ENCODE measurements at places on chromosomes 2 and 18.

DNA sequence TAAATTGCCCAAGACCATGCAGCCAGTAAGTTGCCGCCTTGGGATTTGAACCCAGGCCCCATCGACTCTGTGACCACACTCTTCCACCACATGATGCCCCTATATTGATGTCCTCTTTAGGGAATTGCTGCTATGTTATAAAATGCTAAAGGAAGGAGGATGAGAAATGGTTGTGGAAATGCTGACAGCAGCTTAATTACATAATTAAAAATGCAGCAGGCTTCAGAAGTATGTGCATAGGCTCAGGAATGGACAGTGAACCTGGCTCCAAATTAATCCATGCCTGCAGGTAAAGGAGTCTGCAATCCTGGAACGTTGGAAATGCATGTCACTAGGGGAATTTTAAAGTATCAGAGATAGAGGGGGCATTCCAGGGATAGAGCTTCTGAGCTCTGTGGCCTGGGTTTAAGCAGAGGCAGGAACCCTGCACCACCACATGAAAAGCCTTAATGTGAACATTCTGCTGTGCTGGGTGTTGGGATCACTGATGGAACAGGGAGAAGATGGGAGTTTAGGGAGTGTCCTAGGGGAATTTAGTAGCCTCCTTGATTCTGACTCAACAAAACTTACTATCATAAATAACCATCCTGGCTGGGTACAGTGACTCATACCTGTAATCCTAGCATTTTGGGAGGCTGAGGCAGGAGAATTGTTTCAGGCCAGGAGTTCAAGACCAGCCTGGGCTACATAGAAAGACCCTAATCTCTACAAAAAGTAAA, 76.1 kb upstream of the CCDC85A start:
- no peak for DNase-seq

DNA sequence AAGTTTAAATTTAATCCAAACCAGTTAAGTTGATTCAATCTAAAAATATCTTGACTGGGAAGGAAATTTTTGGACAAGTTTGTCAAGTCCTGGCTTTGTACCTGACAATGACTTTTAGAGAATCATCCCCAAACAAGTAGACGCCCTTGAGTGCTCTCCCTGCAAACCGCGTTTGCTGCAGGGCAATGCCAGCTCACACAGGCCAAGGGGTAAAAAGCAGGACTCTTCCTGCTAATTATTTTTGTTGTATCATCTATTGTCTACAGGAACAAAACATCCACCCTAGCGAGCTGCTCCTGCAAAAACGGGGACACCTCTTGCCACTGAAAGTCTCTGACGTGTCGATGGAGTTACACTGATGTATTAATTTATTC, 10.9 kb downstream of the ID2 start:
- no peak for DNase-seq

DNA sequence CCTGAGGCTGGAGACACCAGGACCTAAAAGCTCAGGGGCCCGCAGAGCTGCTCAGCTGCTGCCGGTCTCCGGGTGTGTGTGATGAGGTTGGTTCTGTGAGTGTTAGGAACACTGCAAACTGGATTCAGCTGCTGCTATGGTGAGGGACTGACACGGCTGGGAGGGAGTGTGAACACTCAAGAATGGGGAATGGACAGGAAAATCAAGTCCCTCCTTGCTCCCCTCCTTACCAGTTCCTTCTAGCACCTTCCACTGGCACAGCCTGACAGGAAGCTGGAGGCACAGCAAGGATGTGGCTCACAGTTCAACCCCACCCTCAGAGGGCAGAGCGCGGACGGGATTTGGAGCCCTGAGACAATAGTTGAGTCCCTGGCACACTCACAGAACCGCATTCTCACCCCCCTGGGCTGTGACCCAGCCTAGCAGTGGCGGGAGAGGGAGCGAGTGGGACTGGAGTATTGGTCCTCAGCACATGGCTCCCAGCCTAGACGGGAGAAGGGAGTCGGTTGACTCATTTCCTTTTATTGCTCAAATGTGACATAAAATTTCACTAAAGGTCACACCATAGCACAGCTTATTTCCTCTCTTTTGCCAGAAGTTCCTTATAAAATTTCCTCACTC, 42.5 kb downstream of the LRRC30 start:
- DNase-seq, result no peak

DNA sequence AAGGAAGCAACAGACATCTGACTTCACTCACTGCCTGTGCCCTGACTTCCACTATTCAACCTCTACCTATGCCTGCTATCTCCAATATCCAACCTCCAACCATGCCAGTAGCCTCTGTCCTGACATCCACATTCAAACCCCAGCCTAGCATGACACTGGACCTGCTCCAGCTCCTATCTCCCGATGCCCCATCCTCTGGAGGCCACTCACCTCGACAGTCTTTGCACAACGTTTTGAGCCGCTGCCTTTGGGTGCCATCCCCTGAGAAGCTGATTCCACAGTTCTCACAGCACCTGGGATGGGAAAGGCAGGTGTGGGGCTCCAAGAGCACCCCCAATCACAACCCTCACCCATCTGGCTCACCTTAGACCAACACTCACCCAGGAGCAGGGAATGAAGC, 4.9 kb downstream of the MBD1 start:
- DNase-seq, result no peak

GRCh38 chr2:220569112-220569897, 941.9 kb downstream of the SLC4A3 start:
- DNase-seq, result no peak

- no peak for DNase-seq
These were observed 34.1 kb downstream of the PIEZO2 start for GRCh38 chr18:11115276-11115675.

DNA sequence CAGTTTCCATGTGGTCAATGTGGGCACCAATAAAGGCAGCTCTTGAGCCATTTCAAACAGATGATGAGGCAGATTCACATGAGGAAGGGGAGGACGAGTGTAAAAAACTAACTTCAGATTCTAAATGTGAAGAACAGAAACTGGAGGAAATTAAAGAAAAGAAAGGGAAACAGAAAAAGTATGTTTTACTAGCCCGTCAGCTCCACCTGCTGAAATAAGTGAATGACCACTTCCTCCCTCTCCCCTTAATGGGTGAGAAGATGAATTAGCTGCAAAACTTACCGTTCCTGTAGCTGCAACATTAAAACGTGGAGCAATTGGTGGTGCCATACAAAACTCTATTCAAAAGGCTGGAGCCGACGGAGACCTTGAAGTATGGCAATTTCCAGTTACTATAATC, 203.5 kb downstream of the UXS1 start:
- DNase-seq, result no peak

DNA sequence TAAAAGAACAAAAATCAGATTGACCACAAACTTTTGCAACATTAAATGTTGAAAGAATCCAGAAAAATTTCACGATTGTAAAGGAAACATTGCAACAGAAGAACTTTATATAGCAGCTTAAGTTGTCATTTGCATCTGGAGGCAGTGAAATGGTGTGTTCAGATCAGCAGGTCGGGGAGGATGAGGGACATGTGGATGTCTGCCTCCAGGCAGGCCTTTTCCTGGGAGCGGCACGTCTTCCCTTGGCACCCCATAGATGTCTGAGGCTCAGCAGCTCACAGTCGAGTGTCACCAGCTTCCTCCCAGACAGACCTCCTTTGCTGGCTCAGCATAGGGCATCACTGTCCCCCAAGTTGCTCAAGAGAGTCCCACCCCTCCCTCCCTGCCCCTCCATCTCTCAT, 44.3 kb upstream of the ASB1 start:
- DNase-seq, result no peak

DNA sequence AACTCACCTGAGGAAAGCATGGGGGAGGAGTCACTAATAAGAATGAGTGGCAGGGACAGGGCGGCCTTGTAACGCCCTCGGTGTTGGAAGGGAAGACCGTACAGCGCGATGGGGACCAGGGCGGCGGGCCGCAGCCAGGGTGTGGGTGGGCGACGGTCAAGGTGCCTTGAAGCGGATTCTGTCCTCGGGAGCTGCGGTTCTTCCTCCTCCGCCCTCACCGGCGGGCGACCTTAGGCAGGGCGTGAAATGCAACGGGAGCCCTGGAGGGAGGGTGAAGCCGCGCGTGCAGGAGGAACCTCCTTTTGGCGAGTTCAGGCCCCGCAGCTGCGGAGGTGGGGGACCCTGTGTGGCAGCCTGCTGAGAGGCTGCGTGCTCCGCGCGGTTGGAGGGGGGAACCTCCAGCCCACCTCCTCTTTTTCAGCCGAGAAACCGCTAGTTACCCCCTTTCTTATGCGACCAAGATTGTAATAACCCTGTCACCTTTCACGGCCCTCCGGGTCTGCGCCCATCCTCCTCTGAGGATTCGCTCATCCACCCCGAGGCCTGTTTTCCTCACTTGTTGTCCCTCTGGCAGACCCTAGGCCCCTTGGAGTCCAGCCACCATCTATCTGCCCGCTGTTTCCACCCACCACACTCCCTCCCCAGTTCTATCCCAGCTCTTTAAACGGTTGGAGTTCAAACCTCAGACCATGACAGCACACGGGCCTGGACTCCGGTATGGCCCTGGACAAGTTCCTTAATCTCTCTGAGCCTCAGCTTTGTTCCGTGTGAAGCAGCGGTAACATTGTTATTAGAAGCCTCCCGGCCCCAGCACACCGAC, 823 bp upstream of the RNU2-63P start:
- no peak for DNase-seq

DNA sequence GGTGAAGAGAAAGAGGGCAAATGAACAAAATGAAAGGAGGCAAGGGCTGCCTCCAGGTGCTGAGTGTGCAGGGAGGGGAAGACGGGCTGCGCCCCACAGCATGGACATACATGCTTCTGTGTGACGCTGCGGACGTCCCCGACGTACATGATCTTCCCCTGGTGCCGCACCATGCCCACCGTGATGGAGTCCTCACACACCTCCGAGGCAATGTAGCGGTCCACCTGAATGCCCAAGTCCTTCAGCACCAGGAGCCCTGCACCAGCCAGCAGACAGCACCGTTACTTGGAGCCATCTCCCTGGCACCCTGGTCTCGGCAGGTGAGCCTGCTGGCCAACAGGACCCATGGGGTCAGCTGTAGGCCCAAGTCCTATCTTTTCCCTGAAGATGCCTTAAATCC, 73.1 kb upstream of the POMC start:
- DNase-seq, result no peak

- no peak for DNase-seq
These were observed 307.3 kb upstream of the FBXO11 start for GRCh38 chr2:48213646-48214045.

DNA sequence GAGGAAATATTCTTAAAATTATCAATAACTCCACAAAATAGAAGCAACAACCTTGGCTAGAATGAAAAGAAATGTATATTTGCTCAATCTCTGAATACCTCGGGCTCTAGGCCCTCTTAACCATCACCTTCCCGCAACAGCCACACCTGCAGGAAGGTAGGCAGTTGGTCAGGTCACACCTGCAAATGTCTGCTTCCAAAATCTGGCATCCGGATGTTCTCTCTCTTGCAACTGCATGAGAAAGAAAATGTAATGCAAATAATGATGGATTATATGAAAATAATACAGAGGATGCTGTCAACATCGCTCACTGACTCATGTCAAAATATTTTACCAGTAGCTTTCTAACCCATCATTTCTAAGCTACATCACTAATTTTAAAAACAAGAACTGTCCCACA, 148.3 kb downstream of the SATB2 start:
- no peak for DNase-seq

GRCh38 chr2:217513258-217513657, 489.5 kb downstream of the TNS1 start:
- no peak for DNase-seq

DNA sequence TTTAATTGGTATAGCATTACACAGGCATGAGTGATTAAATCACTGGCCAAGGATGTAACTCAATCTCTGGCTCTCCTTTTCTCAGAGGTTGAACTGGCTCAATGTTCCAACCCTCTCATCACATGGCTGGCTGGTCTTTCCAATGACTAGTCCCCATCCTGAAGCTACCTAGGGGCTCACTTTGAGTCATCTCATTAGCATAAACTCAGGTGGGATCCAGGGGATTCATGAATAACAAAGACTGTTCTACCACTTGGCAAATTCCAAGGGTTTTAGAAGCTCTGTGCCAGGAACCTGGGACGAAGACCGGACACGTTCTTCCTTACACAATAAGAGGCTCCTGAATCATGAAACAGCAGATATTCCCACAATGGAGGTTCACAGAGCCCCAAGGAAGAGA, 145.0 kb upstream of the SPATS2L start:
- DNase-seq, result no peak

DNA sequence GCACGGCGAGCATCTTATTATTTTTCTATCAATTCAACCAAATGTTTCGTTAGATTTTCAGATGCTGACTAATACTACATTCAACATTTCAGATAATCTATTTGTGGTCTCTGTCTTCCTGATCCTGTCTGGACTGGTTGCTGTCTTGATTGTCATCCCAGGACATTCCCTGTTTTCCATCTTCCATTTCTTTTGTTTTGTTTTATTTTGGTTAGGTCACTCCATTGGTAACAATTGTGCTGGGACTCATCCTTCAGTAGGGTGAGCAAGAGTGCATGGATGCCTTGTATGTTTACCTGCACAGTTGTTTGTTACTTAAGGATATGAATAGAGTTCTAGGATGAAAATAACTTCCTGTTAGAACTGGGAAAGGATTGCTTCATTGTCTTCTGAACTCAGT, 55.9 kb upstream of the ACYP2 start:
- DNase-seq, result no peak

- no peak for DNase-seq
These were observed 11.5 kb upstream of the KYNU start for GRCh38 chr2:142865924-142866323.

DNA sequence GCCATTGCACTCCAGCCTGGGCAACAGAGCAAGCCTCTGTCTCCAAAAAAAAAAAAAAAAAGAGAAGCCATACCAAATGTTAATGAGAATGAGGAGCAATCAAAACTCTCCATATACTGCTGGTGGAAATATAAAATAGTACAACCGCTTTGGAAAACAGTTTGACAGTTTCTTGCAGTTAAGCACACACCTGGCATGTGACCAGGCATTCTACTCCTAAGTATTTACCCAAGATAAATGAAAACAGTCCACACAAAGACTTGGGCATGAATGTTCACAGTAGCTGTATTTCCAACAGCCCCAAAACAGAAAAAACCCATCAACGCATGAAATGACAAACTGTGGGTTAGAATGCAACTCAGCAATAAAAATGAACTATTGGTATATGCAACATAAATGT, 76.0 kb upstream of the ST8SIA5 start:
- DNase-seq, result no peak

GRCh38 chr18:48660346-48661228, 121.8 kb downstream of the CTIF start:
- DNase-seq, result no peak

DNA sequence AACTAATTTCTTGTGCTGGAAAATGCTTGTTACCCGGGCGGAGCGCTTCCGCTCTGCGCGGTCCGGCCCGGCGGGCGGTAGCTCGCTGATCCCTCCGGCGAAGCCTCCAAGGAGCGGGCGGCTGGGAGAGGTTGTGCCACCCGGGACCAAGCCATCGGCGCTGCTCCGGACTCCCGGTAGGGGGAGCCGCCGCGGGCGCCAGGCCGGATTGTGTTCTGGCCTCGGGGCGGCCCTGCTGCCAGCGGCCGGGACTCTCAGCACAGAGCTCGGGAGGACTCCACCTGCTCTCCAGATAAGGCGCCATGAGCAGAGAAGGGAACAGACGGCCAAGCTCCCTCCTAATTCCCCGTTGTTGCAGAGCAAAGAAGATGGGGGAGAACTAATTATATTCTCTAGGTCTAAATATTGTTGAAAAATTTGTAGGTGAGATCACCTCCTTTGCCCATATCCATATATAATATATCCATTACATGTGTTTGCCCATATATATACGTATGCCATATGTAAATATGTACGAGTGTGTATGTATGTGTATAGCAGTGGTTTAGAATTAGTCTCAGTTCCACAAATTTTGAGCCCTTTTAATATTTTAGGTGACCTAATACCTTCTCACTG, 13.8 kb upstream of the SATB2 start:
- DNase-seq, result no peak

GRCh38 chr2:19033240-19033639, 325.2 kb downstream of the OSR1 start:
- no peak for DNase-seq

Measured in effector CD4-positive, alpha-beta T cell (primary cell).